NCI-H446 (cell line): ENCODE measurements at places on chromosomes 6 and 20.

DNA sequence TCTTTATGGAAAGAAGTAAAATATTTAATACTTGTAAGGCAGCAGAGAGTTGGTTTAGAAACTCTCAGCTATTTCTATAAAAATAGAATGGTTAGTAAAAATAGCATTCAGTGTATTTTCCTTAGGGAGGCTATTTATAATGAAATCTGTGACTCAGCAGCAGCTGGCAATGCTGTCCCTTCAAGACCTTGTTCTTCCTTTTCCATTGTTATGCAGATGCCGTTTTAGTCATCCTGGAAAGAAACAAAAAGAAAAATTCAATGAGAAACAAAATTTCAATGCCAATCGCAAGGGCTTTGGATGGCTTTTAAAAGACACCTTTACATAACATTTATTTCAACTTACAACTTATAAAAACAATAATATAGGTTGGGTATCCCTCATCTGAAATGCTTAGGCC, 17.5 kb downstream of the MPC1 start:
- DNase-seq: no peak

- DNase-seq: peak; percentile 59
These were observed 12.4 kb downstream of the B4GALT5 start for GRCh38 chr20:49701241-49701790.

DNA sequence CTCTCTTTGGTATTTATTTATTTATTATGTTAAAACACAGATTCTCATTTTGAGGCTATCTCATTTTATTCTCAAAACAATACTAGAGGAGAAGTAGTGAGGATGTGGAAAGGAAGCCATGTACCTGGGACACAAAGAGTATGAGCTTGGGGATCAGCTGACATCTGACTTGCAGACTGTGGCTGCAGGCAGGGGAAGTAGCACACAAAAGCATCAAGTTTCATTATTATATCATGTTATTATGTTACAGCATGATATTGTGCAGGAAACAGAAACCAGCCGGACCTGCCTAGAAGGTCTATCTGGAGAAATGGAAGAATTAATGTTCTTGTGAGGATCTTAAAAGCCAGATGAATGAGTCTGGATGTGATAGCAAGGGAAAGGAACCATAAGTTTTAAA, 248.2 kb downstream of the KHDC1L start:
- DNase-seq: no peak

DNA sequence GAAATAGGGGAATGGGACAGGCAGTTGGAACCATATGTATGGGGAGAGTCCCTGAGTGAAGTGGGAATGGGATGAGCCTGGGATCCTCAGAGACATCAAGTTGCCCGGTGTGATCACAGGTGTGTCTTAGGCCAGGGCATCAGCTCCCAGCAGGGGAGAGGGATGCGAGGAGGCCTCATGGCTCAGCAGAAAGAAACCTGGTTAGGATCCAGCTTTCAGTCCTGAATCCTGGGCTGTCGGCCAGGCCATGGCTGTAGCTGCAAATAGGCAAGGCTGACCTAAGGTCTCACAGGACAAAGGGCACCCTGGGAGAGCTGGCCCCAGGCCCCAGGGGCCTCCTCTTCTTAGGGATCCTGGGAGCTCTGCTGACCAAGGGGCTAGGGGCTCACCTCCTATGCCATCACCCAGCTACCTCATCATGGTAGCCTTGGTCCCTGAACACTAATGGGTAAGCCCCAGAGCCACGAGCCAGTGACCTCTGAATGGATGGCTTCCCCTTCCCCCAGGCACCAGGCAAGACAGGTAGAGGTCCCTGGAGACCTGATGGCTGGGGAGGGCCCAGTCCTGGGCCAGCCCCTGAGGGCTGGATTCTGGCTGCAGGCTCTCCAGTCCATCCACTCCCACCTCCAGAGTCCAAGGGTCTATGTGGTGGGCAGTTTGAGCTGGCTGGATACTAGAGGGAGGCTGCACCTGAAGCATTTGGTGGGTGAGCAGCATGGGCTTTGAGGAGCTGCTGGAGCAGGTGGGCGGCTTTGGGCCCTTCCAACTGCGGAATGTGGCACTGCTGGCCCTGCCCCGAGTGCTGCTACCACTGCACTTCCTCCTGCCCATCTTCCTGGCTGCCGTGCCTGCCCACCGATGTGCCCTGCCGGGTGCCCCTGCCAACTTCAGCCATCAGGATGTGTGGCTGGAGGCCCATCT, at the start of gene SLC22A7:
TSS of gene SLC22A7 (plus strand) at position 617 of the 921 bp plus-strand sequence. CDS start at position 716, 99 bp downstream.
- DNase-seq: no peak

GRCh38 chr20:1491860-1492642, 831 bp upstream of the SIRPB2 start:
- DNase-seq: no peak

DNA sequence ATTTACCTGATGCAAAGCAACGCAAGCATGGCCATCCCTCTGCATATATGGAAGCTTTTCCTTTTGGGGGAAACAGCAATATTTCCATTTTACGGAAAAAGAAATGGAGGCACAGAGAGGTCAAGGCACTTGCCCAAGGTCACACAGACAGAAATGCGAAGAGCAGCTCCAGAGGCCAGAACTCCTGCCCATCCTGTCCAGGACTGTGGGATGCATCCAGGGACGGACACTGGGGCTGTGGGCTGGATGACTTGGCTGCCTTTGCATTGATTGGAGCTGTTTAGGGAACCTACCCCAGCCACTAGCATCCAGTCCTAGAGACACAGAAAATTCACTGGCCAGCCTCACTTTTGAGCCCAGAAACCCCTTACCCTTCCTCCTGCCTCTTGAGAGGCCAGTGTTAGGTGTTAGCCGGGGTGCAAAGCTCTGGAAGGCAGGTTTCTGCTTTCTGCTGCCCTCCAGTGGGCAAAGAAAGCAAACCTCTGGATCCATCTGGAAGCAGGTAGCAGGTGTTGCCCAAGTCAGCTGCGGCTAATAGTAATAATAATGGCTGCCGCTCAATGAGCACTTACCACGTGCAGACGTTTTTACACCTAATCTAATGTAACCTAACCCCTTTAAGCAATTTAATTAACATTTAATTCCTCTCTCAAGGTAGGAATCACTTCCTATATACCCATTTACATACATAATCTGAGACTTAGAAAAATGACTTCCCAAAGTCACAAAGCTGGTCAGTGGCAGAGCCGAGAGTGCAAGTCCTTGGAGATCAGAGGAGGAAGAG, 31.7 kb upstream of the CCN5 start:
- no peak for DNase-seq

DNA sequence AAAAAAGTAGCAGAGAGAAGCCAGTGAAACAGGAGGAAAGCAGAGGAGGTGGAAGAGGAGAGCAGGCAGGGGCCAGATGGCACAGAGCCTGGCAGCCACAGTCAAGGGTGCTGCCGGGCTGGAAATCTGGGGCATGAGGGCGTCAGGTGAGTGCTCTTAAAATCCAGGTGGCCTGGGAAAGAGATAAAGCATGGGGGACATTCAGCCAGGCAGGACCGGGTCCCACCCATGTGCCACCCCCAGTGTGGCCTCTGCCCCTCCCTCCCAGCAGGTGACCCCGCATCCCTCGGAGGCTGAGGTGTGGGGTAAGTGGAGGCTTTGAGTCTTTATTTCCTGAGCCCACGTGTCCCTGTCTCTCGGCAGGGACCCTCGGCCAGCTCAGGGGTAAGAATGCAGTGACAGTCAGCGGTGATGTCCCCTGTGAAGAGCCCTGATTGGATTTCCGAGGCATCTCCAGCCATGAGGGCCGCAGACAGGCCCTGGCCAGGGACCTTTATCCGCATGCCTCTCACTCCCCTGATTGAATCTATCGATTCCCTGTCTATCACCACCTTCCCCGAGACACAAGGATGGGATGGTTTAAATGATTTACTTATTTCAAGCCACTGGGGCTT, 33.8 kb upstream of the SULF2 start:
- DNase-seq: no peak

- peak; percentile 41 for DNase-seq
These were observed at the start of gene NR2E1 for GRCh38 chr6:108165714-108166663. TSS of gene NR2E1 (plus strand) at chr6:108166022. CDS start at chr6:108166766, 744 bp downstream.

GRCh38 chr6:44176762-44177509, 18.3 kb downstream of the CAPN11 start:
- no peak for DNase-seq

DNA sequence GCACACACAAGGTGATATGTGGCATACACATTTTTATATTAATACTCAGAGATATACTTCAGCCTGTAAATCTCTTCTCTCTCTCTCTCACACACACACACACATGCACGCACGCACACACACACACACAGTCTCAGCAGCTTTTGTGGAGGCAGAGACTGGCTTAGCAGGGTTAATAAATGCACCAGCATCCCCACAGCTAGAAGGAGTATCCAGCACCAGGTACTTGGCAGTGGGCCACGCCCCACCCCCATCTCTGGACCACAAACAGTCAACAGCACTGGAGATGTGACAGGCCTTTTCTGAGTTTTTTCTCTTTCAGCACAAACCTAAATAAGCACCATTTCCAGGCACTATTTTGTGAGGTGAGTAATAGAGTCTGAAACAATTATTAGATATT, 47.3 kb upstream of the LRFN2 start:
- no peak for DNase-seq

- peak; percentile 34 for DNase-seq
These were observed 69.0 kb downstream of the MOCS1 start for GRCh38 chr6:39865011-39865888.

DNA sequence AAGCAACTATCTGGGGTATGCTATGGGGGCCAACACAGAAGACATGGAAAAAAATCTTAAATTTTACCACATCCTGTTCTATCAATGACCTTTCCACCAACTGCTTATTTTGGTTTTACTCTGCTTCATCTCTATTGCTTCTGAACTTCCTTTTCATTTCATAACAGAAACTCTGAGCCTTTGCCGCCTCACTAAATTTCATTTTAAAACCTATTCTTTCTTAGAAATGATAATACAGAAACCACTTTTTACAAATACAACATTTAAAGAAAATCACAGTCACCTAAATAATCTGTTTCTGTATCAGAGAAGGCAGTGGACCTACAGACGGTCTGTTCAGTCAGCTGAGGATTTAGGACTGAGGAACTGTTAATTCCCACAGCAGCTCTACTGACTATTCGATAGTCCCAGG, 117.5 kb downstream of the KCNQ5 start:
- DNase-seq: no peak

GRCh38 chr6:48505621-48506020, 394.6 kb upstream of the PTCHD4 start:
- no peak for DNase-seq

- no peak for DNase-seq
These were observed 157.7 kb downstream of the COL9A1 start for GRCh38 chr6:70145178-70145577.

- DNase-seq: no peak
These were observed 33.8 kb downstream of the DLGAP4 start for GRCh38 chr20:36339646-36340592.

DNA sequence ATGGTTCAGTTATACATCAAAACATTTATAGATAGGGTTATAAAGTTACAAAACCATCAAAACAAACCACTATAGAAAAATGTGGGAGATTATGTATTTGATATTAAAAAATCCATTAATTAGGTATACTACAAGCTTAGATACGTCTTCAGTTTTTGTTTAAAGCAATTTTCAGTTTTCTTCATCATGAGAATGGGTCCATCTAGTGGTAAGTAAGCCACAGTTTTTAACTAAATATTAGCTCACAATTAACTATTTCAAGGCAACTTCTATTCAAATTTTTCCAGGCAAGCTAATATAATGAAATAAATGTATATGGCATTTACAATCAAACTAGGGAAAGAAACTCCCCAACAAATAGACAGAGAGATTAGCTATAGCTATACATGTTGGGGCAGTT, 44.4 kb downstream of the RNGTT start:
- no peak for DNase-seq

- DNase-seq: no peak
These were observed 65.9 kb upstream of the HCRTR2 start for GRCh38 chr6:55108134-55109130.

GRCh38 chr6:15672818-15673217, 10.0 kb upstream of the DTNBP1 start:
- no peak for DNase-seq

GRCh38 chr6:139257821-139258398, 33.9 kb downstream of the TXLNB start:
- DNase-seq: no peak

- DNase-seq: no peak
These were observed 559 bp downstream of the APMAP start for GRCh38 chr20:24991897-24992486.

- DNase-seq: no peak
These were observed 102.7 kb upstream of the AHI1 start for GRCh38 chr6:135600086-135600702.

- no peak for DNase-seq
These were observed 43.9 kb upstream of the PRND start for GRCh38 chr20:4677846-4678245.

GRCh38 chr6:154154389-154154967, 115.4 kb downstream of the OPRM1 start:
- DNase-seq: no peak
